ENCODE measurements at places on chromosomes 3 and 15.

DNA sequence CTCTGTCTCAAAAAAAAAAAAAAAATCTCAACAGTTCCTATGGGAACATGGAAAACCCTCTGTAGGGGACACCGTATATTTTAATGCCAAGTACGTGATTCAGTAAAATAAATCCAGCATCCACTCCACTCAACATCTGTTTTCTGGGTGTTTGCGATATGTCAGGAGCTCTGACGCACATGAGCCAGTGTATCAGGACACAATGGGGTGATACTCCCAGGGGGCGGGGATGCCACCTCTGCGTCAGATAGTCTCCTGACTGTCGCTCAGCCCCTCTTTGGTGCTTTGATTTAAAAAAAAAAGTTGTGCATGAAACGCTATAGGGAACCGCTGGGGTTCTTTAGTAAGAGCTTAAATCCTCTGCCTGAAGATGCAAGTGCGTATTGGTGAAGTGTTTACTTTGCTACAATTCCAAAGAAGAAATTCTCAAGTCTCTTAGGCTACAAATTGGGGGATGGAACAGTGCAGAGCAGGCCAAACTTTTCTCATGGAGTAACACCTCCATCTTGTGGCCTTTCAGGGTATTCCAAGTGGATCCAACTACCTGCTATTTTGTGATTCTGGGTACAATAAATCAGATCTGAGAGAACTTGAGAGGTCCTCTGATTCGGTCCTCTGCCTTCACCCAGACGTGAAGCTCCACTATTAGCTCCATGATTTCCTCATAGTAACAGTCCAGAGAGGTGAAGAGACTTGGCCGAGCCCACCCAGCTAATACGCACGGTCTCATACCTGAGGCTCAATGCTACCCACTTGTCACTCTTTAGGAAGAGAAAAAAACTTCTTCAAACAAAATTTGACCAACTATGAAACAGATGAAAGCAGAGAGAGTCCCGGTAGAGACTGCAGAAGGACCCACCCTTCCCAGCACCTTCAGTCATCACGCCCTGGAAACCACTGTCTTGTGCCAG, 9.3 kb upstream of the NR2E3 start:
- DNase-seq = peak; percentile 76

DNA sequence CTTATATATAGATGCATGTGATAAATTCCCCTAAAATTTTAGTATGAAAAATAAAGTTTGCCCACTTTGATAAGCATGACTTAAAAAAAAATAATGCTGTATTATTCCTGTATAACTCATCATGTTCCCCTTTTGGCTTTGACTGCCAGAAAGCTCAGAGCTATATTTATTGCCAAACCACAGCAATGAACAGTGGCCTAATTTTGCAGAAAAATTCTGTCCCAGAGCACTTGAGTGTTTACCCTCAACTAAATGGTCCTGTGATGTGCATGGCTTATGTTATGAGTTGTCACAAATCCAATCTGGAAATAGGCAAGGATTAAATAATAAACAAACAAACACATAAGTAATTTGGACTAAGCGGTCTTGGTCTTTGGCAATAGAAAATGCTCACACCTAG, 276.7 kb downstream of the SLC9A9 start:
- DNase-seq = no peak

GRCh38 chr3:159831466-159831865, 157.2 kb upstream of the IL12A start:
- DNase-seq = no peak

DNA sequence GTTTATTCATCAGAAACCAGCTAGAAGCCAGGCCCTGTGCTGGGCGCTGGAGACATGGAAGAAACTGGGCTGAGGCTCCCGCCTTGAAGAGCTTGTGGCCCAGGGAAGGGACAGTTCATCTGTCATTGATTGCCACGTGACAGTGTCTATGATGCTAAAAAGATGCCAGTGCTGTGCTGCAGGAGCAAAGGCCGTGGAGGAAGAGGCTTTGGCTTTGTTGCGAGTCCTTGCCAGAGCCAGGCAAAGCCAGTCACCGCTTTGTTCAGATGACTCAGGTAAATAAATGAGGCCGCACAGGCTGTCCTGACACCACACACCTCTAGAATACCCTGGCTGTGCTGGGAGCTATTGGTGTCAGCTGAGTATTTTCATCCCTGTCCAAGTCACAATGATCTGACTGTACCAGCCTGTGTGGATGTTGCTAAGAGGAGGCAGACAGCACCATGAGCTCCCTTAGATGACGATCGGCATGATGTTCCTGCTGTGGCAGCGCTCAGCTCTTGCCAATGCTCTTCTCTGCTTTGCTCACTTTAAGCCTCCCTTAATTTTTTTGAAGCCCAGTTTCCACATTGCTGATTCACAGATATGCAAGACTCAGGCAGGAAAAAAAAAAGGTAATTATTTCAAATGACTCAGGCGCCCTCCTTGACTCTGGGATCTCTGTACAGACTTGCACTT, 77.5 kb downstream of the CCNL1 start:
- peak; percentile 43 for DNase-seq

- no peak for DNase-seq
These were observed 21.6 kb downstream of the ACSBG1 start for GRCh38 chr15:78212546-78213424.

DNA sequence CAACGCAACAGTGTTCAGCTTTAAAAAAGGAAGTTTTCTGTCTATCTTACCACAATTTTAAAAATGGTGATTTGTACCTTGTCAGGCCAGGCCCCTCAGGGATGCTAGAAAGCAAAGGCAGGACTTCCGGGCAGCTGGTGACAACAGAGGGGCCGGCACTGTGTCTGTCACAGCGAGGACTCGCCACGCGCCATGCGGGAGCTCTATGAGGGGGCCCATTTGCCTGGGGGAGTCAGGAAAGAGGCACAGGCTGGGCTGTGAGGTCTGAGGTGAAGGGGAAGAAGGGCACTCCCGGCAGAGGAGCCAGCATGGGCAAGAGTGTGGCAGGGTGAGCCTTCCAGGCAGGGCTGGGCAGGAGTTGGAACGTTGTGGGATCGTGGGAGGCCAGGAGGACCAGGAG, 7.0 kb downstream of the IQSEC1 start:
- DNase-seq = no peak

DNA sequence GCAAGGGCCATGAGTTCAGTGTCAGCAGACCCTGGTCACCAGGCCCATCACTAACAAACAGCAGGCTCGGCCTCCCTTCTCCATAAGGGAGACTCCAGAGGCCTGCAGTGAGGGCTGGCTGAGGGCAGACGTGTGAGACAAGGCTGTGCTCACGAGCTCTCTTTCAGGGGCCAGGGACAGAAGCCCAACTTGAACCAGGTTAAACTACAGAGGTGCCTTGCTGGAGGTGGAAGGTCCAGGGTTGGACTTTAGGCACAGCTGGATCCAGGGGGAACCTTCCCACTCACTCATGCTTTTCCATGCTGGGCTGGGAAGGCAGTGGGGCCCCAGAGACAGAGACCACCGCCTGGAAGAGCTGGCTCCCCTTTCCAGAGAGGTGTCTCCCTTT, 19.0 kb downstream of the CFAP100 start:
- DNase-seq = no peak

- DNase-seq = no peak
These were observed 25.0 kb upstream of the CTSH start for GRCh38 chr15:78969687-78970349.

DNA sequence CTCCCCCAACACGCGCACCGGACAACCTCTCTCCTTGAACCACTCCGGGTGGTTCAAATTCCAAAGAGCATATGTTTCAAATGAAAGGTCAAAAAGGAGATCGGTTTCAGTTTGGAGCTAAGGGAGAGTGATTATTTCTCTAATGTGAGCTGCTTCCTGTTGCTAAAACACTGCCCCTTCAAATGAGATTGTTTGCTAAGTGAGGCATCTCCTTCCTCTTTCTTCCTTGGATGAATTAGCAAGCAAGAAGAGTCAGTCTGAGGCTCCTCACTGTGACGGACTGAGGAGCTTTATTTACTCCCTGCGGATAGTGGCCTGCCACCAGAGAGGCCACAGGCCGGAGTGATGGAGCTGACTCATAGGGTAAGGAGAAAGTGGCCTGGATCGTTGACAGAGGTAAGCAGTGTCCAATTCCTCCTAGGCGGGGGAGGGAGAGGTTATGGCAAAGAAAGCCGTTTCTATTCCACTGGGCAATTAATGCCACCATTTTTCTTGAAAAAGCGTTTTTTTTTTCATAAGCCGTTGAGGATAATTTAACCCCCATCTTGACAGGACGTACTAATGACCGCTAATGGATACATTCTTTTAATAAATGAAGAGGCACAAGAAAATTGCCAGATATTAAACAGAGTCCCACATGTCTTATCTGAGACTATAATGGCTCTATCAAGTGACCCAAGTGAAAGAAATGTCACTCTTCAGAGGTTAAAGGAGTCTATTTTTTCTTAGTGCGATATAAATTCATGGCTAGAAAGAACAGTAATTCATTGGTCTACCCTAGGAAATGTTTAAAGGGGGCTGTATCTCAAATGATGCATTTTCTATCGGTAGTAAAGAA, 167.0 kb upstream of the ANKRD28 start:
- peak; percentile 52 for DNase-seq

- no peak for DNase-seq
These were observed 220.3 kb upstream of the HES1 start for GRCh38 chr3:193915613-193916012.

GRCh38 chr3:150454085-150454484, 46.0 kb downstream of the TSC22D2 start:
- DNase-seq = no peak

DNA sequence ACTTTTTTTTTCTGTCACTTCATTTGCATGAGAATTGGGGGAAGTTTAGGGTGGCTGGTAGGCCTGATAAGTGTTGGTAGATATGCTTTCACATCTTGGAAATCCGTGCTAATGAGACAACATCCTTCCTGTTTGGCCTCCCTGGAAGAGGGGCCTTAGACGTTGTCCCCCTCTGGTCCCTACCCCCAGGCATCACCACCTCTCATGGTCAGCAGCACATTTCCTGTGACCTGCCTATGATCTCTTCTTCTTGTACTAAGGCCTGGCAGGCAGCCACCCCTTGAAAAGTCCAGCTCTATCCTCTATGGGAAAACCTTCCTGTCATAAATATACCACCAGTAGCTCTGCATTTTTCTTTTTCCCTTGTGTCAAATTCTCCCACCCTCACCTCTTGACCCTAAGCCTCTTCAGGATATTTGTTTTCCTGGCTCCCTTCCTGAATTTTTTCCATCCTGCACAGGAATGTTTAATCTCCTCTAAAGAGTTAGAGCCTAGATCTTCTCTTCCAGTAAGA, 107.8 kb downstream of the SNRK start:
- no peak for DNase-seq

DNA sequence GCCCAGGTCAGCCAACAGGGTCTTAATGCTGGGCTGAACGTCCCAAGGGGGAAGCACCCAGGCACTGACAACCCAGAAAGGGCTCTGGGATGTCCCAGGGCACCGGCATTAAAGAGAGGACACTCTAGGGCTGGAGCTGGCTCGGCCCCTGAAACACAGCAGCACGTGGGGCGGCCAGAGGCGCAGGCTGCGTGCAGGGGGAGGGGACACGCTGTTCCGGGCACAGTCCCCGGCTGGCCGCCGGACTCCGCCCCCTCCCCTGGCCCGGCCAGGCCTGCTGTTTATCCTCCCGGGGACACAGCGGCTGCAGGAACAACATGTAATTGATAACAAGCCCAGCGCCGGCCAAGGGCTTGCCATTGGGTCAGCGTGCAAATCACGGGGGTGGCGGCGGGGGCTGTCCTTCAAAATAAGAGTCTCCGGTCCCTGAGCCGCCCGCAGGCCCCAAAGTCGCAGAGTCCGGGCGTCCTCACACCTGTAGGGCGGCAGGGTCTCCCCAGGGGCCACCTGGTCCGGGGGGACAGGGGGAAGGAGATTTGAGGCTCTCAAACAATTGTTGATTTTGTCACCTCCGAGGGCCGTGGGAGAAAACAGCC, 1.3 kb downstream of the KLF15 start:
- peak; percentile 47 for DNase-seq
